ENCODE measurements at places on chromosomes 4 and X.
A peak's percentile ranks its signal among the peaks of the same experiment; 100 is the strongest.

GRCh38 chrX:40266490-40267333 lies 169.0 kb upstream of the BCOR start:
- DNase-seq: peak; percentile 30

GRCh38 chr4:178894126-178894525 lies 1451.9 kb upstream of the AGA start:
- DNase-seq: no peak

DNA sequence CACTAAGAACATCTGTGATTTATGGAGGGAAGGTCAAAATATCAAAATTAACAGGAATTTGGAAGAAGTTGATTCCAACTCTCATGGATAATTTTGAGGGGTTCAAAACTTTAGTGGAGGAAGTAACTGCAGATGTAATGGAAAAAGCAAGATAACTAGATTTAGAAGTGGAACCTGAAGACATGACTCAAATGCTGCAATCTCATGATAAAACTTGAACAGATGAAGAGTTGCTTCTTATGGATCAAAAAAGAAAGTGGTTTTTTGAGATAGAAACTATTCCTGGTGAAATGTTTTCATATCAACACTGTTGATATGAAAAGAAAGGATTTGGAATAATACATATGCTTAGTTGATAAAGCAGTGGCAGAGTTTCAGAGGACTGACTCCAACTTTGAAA lies 9.7 kb downstream of the TMPRSS11F start:
- DNase-seq: no peak

GRCh38 chrX:15616531-15616930 lies 15.8 kb upstream of the ACE2 start:
- DNase-seq: no peak

DNA sequence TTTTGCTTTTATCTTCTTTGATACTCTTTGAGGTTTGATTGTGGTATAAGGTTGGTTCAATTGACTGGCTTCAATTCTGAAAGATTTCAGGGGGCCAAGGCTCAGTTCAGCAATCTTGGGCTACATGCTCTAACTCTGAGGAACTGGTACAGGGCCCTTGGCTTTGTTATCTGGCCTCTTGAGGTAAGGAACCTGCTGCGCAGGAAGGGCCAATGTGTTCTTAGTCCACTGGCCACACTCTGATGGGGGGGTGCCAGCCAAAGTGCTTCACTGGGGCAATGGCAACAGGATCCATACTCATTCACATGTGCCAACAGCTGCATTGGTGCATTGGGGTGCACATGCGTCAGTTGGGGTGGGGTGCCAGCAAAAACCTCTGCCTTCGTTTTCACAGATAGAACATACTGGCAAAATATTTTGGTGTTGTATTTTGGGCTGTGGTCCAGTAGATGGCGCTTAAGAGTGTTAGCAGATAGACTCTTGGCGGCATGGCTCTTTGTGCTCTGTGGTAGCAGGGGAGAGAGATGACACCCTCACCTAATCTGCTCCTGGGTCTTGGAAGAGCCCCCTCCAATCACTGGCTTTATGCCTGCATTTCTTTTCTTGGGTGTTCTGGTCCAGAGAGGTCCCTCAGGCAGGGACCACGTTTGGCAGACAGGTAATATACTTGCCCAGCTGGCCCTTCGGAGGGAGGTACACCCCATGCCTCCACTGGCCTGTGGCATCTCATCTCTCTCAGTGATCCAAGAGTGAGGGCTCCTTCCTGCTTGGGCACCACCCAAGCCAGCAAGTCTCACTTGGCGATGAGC lies 42.9 kb downstream of the NDST3 start:
- DNase-seq: no peak

DNA sequence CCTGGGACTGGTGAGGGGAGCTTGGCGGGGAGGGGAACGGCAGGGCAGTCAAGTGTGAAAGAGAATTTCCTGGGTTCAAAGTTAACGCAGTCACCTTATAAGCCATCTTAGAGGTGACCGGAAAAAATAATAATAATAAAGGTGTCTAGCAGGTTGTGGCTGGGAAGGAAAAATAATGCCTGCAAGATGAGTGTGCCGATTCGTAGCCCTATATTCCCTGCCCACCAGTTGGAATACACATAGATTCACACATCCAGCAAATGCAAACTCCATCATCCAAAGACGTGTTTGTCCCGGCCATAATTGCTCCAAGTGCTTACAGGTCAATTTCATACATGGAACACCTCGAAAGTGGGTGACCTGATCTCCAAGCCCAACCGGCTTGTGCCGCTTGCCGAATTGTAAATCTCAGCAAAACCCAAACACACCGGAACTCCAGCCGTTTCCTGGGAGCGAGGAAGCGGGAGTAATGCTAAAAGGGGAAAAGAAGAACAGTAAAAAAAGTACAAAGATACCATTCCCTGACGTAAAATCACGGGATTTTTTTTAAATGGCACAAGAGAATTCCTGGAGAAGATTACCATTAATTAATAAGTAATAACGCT lies 1.3 kb upstream of the FAT1 start:
- no peak for DNase-seq

DNA sequence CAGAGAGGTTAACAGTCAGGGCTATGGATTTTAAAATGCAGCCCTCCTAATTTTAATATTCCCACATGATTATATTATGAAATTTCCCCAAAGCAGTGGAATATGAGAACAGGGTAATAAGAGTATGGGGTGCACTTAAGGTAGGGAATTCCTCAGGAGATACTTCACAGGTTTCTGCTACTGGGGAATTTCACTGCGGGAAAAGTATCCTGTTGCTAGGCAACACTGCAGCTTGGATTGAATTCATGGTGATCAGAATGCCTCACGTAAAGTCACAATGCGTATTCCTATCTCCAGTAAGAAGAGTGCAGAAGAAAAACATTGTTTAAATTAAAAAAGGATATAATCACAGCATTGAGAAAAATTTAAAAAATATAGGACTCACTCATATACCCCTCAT lies 398.1 kb upstream of the RPS6KA3 start:
- no peak for DNase-seq

DNA sequence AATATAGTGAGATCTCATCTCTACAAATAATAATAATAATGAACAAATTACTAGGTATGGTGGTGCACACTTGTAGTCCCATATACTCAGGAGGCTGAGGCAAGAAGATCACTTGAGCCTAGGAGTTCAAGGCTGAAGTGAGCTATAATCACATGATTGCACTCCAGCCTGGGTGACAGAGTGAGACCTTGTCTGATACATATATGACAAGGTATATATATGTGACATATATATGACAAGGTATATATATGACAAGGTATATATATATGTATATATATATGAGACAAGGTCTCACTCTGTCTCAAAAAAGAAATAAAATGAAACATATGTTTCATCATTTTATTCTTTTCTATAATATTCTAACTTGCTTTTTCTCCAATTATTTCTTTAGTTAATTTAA lies 278.1 kb upstream of the TET2 start:
- no peak for DNase-seq

All from activated T-cell treated with anti-CD3 and anti-CD28 coated beads for 1 hour (primary cell).